ENCODE measurements at places on chromosomes 11 and 22. TPM values are rescaled to one million over a fixed set of nuclear protein-coding genes. Genes with fewer than 3 reads are reported as not detected.

KCNJ1 gene
- not detected for total RNA-seq

TMEM45B gene
- total RNA-seq = 0.58 TPM

DNA sequence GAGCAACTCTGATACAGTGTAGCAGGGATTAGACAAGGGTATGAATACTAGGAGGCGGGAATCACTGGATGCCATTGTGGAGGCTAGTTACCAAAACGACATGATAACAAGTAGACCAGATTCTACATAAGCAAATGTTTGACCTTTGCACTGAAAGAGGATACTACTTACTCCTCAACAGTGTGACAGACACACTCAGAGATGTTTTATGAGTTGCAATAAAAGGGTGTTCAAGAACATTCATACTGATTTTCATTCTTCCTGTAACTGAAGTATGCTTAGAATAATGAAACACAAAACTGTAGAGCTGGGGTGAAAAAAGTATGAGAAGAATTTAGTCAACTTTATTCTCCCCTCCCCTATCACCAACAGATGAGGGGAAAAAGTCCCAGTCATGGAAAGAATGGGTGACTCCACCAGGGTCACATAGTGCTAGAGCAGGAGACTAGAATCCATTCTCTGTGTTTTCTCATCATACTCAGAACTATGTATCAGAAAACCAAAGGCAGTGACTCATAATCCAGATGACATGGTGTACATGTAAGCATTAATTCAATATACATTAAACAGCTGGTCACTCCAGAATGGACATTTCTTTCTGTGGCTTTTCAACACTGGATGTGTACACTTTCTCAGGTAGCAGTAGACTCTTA lies 32.8 kb downstream of the ARHGAP20 start:
- H3K4me3 ChIP-seq = no peak overlapping the region
- no peaks in the 10 kb centered on the region for H3K4me1 ChIP-seq
- DNase-seq = no peak
- H3K27ac ChIP-seq = no peak overlapping the region

GRCh38 chr22:17773606-17774205 lies 563 bp downstream of the BID start:
- peak overlapping the region; percentile 70 for H3K4me3 ChIP-seq
- DNase-seq = peak; percentile 59
- peak overlapping the region; percentile 38 for H3K27ac ChIP-seq
- peaks cover 62% of the 10 kb centered on the region for H3K4me1 ChIP-seq
- H3K36me3 ChIP-seq = no peaks in the 10 kb centered on the region
- H3K27me3 ChIP-seq = no peaks in the 10 kb centered on the region

DNA sequence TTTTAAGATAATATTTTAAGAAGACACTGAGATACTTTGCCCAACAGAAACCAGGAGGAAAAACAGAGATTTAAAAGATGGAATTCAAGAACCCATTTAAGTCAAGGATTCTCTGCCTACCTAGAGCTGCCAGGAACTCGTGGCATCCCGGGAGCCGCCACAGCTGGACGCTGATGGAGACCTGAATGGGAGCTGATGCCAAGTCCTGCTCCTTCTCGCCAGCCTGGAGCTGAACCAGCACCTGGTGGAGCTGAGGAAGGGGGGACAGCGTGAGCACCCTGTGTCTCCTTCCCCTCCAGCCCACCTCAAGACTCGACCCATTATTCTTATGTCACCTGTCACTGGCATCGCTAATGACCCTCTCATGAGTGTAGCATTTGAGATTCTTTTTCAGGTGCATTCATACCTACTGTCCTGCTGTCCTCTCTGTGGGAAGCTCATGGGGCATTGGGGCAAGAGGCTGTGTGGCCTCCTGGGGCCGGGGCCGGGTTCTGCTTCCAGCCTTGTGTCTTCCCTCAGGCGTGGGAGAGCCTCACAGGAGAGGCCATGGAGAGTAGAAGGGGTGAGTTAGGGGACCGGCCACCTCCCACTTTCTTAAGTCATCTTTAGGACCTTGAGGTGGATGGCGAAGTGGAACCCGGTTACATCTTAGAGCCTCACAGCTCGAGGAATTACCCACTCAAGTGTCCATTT lies 70.8 kb upstream of the PITPNB start:
- H3K27ac ChIP-seq = no peak overlapping the region
- no peaks in the 10 kb centered on the region for H3K36me3 ChIP-seq
- H3K4me3 ChIP-seq = no peak overlapping the region
- no peaks in the 10 kb centered on the region for H3K4me1 ChIP-seq
- H3K27me3 ChIP-seq = no peaks in the 10 kb centered on the region

- no peak overlapping the region for H3K27ac ChIP-seq
- H3K27me3 ChIP-seq = peaks cover 11% of the 10 kb centered on the region
- no peaks in the 10 kb centered on the region for H3K4me1 ChIP-seq
- no peak overlapping the region for H3K4me3 ChIP-seq
- DNase-seq = no peak
These were observed 37.1 kb upstream of the AKIP1 start for GRCh38 chr11:8873741-8874405.
